Myocyte (in vitro differentiated cells): ENCODE measurements at places on chromosomes 3 and 15. TPM values are rescaled to one million over a fixed set of nuclear protein-coding genes. Genes with fewer than 3 reads are reported as not detected.

DNA sequence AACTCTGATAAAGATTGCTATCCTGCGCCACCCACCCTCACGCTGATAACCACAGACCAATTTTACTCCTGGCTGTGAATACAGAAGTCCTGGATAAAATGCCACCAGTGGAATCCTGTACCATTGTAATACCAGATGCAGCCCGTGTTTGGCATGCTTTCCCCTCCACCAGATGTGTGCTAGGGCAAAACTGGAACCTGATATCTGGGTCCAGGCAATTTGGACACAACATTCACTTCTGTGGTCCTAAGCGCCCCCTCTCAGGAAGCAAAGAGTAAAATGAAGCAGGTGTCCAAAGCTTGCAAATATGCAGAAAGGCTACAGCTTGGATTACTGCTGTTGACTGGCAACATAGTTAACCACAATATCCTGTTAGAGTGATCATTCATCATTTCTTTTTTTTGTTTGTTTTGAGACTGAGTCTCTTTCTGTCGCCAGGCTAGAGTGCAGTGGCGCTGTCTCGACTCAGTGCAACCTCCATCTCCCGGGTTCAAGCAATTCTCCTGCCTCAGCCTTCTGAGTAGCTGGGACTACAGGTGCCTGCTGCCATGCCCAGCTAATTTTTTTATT, 32.8 kb downstream of the LOXL1 start:
- DNase-seq = peak; percentile 69

DNA sequence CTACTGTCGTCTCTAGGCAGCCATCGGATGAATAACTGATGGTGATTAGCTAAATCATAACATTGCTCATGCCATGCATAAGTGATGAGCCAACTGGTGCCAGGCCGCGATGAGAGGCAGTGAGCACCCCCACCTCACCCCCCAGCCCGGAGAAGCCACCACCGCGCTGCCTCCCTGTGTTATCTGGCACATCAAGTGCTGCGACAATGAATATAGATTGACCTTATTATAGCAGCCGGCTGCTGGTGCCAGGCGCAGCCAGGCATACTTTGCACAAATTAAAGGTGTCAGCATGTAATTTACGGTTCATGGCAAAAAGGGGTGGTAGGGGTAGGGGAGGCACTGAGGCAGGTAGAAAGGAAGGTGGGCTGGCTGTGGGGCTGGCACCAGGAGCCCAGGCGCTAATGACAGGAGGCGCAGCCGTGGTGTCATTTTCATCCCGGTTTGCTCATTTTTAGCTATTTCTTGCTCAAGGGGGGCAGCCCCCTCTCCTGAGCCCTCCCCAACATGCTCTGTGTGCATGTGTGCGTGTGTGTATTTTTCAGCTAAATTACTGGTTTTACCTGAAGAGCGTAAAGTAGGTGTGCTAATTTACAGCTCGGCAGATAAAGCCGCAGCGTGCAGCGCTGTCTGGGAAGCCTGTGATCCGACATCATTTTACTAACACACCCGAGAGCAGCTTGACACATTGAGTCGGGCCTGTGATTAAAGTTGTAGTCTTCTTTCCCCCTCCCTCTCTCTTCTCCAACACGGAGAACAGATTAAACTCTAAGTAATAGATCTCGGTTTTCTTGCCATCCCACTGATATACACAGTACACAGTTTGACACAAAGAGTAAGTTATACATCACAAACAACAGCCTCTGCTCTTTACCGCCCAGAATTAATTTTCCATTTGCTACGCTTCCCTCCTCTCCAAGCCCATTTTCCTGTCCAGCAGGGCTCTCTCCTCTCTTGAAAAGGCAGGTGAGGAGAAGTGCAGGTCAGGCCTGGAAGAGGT, 212.3 kb downstream of the RPLP1 start:
- no peak for DNase-seq

The PPP1R14D gene
- total RNA-seq = not detected in 2 replicates

The TGM5 gene
- total RNA-seq = 0.21 TPM in 1 of 2 replicates, not detected in the other

- DNase-seq = peak; percentile 14
Observed at GRCh38 chr3:58531956-58532355, 5.0 kb downstream of the ACOX2 start.

DNA sequence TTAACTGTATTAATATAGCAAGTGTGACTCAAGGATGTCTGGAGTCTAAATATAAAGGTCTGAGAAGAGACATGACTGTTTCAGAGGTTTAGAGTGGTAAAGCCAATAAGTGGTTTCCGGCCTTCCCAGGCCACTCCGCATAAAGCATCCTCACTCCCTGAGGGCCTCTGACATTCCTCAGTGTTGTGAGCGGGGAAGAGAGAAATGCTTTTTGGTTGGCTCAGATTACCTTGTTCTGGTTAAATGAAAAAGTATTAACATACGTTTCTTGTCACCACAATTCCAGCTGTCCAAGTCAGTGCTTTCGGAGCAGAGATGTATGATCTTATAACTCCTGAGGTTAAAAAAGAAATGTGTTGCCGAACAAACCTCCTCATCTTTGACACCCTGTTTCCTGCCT, 103.8 kb downstream of the RBMS3 start:
- DNase-seq = peak; percentile 96

- DNase-seq = no peak
Observed at GRCh38 chr3:102194760-102195159, 240.1 kb upstream of the ZPLD1 start.

GRCh38 chr3:23723930-23724329, 81.8 kb upstream of the UBE2E1 start:
- no peak for DNase-seq

The STXBP5L gene
- 0.10 and 0.19 TPM in 2 replicates for total RNA-seq

DNA sequence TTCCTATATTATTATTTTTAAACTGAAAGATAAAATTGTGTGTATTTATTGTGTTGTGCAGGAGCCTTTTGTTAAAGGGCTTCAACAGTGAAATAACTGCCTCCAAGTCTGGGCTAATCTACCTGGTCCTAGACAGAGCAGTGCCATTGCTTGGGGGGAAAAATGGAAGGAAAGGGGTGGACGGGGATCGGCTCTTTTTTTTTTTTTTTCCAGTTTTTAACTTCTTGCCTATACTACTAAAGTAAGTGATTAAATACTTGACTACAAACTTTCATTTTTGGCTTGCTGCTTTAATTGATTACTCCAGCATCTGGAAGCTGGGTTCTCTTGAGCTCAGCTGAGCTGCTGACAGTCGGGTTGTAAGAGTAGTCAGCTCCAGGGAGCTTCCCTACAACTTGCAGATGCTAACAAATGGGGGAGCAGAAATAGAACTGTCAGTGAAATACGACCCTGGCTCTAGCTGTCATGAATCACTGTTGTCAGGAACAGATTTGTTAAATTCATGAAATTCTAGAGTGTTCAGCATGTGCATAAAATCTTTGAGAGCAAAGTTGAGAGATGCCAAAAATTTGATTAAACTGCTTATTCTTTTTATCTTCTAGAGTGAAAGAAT, 276.7 kb downstream of the ROBO1 start:
- peak; percentile 35 for DNase-seq

DNA sequence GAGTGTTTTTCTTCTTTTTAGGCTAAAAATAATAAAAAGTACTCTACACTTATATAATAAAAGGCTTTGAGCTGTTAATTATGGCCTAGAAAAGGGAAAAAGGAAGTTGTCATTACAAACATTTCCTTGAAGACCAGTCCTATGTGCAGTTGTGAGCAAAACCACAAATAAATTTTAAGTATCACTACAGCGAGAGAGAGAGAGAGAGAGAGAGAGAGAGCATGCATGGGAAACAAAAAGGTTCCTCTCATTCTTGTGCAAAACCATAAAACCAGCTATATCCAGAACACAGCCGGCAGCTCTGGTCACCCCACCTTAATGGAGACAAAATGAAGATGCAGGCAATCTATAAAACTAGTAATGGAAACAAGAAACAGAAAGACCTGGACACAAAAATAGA, 33.6 kb downstream of the HEG1 start:
- no peak for DNase-seq

The P2RY1 gene
- not detected in 2 replicates for total RNA-seq

- DNase-seq = no peak
Observed at GRCh38 chr3:123335007-123335670, 113.8 kb downstream of the ADCY5 start.

The OTOL1 gene
- total RNA-seq = not detected in 2 replicates

The DENND4A gene
- 11.0 and 26.0 TPM in 2 replicates for total RNA-seq

- peak; percentile 71 for DNase-seq
Observed at GRCh38 chr3:66362541-66362941, 138.3 kb downstream of the LRIG1 start.

- DNase-seq = no peak
Observed at GRCh38 chr3:24504772-24505171, 10.1 kb upstream of the THRB start.

DNA sequence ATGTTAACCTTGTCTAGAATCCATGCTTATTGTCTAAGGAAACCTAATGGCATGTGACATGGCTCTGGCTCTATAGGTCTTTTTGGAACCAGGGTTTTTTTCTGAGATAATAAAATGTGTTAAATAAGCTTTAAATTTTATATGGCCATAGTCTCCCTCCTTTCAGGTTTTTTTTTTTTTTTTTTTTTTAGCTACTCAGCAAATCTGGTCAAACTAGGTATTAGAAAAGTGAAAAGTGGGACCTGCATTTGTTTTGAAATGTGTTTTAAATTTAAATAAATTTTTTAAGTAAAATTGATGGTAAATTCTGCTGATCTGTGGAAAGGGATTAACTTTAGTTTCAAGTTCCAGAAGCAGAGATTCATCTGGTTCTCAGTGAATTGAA, 52.1 kb upstream of the NANOGP8 start:
- no peak for DNase-seq

GRCh38 chr3:153284282-153284938, 122.4 kb downstream of the RAP2B start:
- DNase-seq = peak; percentile 66

DNA sequence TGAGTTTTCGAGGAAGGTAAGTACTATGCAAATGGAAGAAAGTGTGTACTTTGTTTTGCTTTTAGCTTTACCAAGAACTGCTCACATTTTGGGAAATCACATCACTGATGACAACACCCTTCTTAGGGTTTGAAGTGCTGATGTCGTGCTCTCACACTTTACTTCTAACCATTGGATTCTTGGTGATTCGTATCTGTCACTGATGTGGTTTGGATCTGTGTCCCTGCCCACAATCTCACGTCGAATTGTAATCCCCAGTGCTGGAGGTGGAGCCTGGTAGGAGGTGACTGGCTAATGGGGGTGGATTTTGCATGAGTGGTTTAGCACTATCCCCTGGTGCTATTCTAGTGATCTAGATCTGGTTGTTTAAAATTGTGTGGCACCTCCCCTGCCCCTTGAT, 75.4 kb upstream of the RGMA start:
- no peak for DNase-seq

- DNase-seq = peak; percentile 83
Observed at GRCh38 chr3:111338059-111338698, 203.8 kb upstream of the CD96 start.

DNA sequence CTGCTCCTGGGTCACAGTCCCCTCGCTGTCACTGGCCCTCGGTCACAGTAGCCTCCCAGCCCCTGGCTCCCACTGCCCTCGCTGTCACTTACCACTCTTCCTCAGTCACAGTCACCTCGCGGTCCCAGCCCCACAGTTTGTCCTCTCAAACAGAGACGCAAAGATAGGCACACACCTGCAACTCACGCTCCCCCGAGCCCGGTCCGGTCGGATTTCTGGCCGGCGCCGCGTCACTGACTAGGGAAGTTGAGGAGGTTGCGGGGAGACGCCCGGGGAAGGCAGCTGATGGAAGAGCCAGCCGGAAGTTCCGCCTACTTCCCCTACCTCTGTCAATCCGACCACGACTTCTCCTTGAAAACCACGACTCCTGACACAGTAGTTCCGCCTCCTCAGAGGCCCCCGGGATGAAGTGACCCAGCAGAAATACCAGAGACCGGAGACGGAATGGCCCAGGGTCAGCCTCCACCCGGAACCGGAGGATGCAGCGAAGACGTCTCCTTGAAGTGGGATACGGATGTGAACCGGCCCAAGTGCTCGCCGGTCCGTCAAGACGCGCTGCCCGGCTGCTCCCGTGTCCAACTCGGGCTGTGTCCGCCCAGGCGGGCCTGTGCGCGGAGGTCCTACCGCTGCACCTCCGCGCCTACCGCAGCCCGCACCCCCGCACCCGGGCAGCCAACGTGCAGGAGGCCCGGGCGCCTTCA, at the start of gene PCYT1A:
PCYT1A (minus strand) TSS at position 287 of the 701 bp plus-strand sequence. CDS start 17,195 bp downstream, outside the sequence.
- peak; percentile 96 for DNase-seq
